ENCODE measurements at places on chromosomes 16 and 17. TPM values are rescaled to one million over a fixed set of nuclear protein-coding genes. Genes with fewer than 3 reads are reported as not detected.

GRCh38 chr16:19696328-19696727, 21.7 kb downstream of the KNOP1 start:
- peaks cover 15% of the 10 kb centered on the region for H3K4me1 ChIP-seq
- H3K27me3 ChIP-seq: no peaks in the 10 kb centered on the region
- peak; percentile 86 for DNase-seq
- H3K27ac ChIP-seq: peak overlapping the region; percentile 26

DNA sequence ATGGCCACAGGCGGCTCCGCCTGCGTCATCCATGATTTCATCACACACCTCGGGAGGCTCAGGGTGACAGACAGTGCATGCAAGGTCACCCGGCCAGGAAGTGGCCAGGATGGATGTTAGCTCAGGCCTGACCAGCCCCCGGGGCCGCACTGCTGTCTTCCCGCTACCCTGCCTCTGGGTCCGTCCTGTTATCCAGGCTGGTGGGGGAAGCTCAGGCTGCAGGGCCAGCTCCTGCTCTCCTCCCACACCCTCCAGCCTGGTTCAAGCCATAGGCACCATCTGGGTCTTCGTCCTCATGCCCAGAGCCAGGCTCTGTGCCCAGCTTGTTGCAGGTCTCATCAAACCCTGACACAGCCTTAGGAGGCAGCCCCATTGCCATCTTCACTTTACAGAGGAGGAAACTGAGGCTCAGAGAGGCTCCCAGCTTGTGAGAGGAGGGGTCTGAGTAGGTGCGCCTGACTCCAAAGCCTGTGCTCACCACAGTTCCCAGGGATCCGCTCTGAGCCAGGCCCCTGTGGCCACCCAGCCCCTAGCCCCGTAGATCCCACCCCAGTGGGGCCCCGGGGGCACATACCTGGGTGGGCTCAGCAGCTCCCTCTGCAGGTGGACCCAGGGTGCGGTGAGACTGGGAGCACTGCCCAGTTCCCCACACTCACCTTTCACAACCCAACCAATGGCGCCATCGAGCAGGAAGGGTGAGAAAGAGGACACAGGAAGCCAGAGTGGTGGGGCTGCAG, 412 bp upstream of the ADGRG3 start:
- H3K4me1 ChIP-seq: no peaks in the 10 kb centered on the region
- peaks cover 5% of the 10 kb centered on the region for H3K36me3 ChIP-seq
- DNase-seq: no peak
- no peak overlapping the region for H3K4me3 ChIP-seq
- H3K27me3 ChIP-seq: no peaks in the 10 kb centered on the region

- no peak overlapping the region for H3K4me3 ChIP-seq
- H3K4me1 ChIP-seq: no peaks in the 10 kb centered on the region
- H3K27me3 ChIP-seq: no peaks in the 10 kb centered on the region
- H3K36me3 ChIP-seq: no peaks in the 10 kb centered on the region
These were observed 438.0 kb upstream of the PMFBP1 start for GRCh38 chr16:72609933-72610332.

DNA sequence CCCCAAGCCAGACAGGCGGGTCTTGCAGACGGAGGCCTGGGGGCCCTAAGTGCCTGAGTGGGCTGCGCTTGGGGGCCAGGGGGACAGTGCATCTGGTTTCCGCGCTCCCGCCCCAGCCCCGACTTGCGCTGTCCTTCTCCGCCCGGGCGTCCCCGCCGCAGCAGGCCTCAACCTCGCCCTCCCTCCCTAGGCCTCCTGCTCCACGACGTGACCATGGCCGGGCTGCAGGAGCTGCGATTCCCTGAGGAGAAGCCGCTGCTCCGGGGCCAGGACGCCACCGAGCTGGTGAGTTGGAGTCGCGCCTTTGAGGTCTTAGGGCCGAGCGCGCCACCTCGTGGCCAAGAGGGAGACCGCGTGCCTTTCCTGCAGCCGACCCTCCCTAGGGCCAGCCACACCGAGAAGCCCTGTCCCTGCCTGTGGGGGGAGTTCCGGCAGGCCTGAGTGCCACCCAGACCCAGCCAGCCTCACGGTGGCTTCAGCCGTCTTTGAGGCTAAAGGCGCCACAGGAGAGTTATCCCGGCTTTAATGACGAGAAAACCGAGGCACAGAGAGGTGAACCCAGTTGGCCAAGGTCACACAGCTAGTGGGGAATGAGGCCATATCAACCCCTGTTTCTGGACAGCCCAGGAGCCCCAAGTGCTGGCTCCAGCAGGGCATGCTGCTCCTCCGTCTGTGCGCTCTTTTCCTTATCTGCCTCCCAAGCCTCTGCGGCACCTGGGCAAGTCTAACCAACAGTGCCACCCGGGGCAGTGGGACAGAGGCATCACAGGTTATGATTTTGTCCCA, 12.2 kb upstream of the NDRG4 start:
- no peak overlapping the region for H3K4me3 ChIP-seq
- no peak overlapping the region for H3K27ac ChIP-seq
- no peaks in the 10 kb centered on the region for H3K4me1 ChIP-seq
- H3K27me3 ChIP-seq: no peaks in the 10 kb centered on the region

GRCh38 chr17:82602487-82602886, 45.8 kb downstream of the WDR45B start:
- no peak overlapping the region for H3K4me3 ChIP-seq
- H3K36me3 ChIP-seq: peaks cover 10% of the 10 kb centered on the region
- no peaks in the 10 kb centered on the region for H3K4me1 ChIP-seq
- DNase-seq: no peak
- H3K27me3 ChIP-seq: no peaks in the 10 kb centered on the region
- H3K27ac ChIP-seq: no peak overlapping the region

DNA sequence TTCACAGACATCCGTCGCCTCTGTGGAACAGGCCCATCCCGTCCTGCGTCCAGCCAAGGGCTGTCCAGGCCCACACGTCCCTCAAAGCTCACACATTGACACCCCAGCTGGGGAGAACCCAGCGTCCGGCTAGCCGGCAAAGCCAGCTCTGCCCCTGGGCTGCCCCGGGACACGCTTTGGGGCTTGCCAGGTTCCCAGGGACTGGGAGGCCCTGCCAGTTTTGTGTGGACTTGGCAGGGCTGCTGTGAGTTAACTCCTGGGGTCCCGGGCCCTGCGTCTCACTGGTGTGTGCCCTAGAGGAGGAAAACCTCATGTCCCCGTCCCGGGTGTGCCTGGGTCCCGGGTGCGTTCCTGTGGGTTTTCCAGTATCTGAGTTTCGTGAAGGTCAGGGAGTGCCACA, 6.3 kb downstream of the SOX8 start:
- peaks cover 21% of the 10 kb centered on the region for H3K27me3 ChIP-seq
- H3K4me3 ChIP-seq: no peak overlapping the region
- H3K36me3 ChIP-seq: no peaks in the 10 kb centered on the region
- no peak overlapping the region for H3K27ac ChIP-seq

DNA sequence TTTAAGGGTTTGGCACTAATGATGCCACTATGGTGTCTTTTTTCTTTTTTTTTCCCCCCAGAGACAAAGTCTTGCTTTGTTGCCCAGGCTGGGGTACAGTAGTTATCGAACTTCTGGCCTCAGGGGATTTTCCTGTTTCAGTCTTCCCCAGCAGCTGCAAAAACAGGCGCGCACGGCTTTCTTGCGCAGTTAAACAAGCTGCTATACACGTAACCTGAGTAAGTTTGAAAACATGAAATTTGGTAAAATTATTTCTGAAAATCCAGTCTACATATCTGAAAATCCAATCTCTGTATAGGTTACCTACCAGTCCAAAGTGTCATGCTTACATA, 11.8 kb downstream of the TEX14 start:
- no peaks in the 10 kb centered on the region for H3K27me3 ChIP-seq
- no peak overlapping the region for H3K4me3 ChIP-seq
- DNase-seq: no peak
- no peaks in the 10 kb centered on the region for H3K4me1 ChIP-seq
- no peaks in the 10 kb centered on the region for H3K36me3 ChIP-seq
- no peak overlapping the region for H3K27ac ChIP-seq

GRCh38 chr17:12247761-12248160, 227.1 kb downstream of the MAP2K4 start:
- DNase-seq: no peak
- peaks cover 2% of the 10 kb centered on the region for H3K27me3 ChIP-seq
- no peak overlapping the region for H3K27ac ChIP-seq
- no peaks in the 10 kb centered on the region for H3K4me1 ChIP-seq
- no peaks in the 10 kb centered on the region for H3K36me3 ChIP-seq

DNA sequence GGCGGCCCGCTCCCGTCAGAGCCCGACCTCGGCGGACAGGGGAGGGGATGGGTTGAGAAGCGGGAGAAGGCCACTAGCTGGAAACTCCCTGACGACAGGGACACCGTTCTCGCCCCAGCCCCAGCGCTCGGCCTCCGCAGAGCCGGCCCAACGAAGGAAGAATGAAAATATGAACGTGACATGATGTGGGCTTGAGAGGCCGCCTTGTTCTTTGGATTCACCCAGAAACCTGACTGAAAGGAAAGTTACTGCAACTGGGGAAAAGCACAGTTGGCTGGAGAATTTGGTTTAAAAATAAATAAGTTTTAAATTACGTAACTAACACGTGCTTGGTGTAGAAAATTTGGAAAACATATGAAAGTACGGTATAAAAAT, 21.1 kb downstream of the NPTX1 start:
- H3K27me3 ChIP-seq: peaks cover 3% of the 10 kb centered on the region
- peaks cover 15% of the 10 kb centered on the region for H3K4me1 ChIP-seq
- DNase-seq: no peak
- peak overlapping the region; percentile 70 for H3K4me3 ChIP-seq
- no peaks in the 10 kb centered on the region for H3K36me3 ChIP-seq

- no peak overlapping the region for H3K4me3 ChIP-seq
- H3K27me3 ChIP-seq: no peaks in the 10 kb centered on the region
- no peak for DNase-seq
- no peak overlapping the region for H3K27ac ChIP-seq
- no peaks in the 10 kb centered on the region for H3K36me3 ChIP-seq
These were observed 102.3 kb downstream of the XYLT1 start for GRCh38 chr16:17368446-17368845.

- DNase-seq: no peak
- no peaks in the 10 kb centered on the region for H3K4me1 ChIP-seq
- H3K36me3 ChIP-seq: peaks cover 2% of the 10 kb centered on the region
- H3K4me3 ChIP-seq: no peak overlapping the region
- H3K27ac ChIP-seq: no peak overlapping the region
These were observed 18.8 kb downstream of the PCTP start for GRCh38 chr17:55769625-55770000.

- DNase-seq: no peak
- no peaks in the 10 kb centered on the region for H3K4me1 ChIP-seq
- H3K27me3 ChIP-seq: no peaks in the 10 kb centered on the region
- H3K27ac ChIP-seq: no peak overlapping the region
- peaks cover 77% of the 10 kb centered on the region for H3K36me3 ChIP-seq
These were observed 5.9 kb downstream of the ZNF205 start for GRCh38 chr16:3118204-3118790.

DNA sequence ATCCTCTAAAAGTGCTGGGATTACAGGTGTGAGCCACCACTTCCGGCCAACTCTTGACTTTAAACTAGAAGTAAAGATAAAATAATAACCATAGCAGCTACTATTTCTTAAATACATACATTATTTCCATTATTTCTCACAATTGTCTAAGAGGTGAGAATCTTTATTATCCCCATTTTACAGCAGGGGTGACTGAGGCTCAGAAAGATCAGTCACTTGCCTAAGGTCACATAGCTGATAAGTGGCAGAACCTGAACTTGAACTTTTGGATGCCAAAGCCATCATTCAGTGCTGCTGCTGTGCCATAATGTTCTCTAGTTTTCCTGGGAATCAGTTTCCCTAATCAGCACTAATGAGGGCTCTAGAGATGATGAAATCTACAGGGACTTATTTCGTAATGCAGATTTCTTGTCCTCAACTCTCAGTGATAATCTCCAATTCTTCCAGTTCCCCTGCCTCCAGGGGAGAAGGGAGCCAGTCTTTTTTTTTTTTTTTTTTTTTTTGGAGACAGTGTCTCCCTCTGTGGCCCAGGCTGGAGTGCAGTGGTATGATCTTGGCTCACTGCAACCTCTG, 25.2 kb upstream of the GPRC5B start:
- no peaks in the 10 kb centered on the region for H3K36me3 ChIP-seq
- peaks cover 2% of the 10 kb centered on the region for H3K27me3 ChIP-seq
- H3K4me3 ChIP-seq: no peak overlapping the region
- no peak for DNase-seq
- H3K4me1 ChIP-seq: peaks cover 2% of the 10 kb centered on the region

DNA sequence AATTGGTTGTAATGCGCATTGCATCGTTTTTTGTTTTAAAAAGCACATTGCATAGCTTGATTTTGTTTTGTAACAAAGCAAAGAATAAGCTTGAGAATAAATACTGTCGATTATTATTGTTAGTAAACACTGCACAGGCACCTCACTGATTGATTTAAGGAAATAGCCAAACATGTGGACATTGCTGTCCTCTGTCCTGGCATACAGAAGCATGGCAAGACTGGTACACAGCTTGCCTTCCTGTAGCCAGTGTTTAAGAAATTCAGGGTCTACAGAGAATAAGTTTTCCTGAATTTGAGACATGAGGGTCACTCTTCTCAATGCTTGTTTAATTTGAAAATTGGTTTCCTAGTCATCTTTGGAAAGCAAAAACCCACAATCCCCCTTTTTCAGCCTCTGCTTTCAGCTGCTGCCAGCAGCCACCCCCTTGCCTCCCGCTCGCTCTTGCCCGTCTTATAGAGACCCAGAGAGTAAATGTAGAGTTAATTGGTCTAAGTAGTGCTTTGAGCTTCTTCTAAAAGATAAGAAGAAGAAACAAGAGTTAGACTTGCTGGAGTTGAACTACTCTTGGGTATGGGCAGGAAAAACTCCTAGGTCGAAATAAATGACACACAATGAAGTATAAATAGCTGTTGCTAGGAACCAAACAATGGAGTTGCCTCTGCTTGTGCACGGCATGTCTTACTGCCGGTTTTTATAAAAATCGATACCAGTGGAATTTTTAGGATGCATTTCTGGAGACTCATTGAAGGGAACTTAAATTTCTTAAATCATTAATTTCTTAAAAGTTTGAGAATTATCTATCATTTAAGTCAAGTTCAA, 116.6 kb downstream of the MRTFB start:
- H3K4me1 ChIP-seq: no peaks in the 10 kb centered on the region
- DNase-seq: no peak
- no peak overlapping the region for H3K27ac ChIP-seq
- peaks cover 2% of the 10 kb centered on the region for H3K36me3 ChIP-seq

GRCh38 chr17:47352848-47353247, 29.1 kb downstream of the EFCAB13 start:
- H3K36me3 ChIP-seq: no peaks in the 10 kb centered on the region
- no peak for DNase-seq
- H3K27ac ChIP-seq: no peak overlapping the region
- no peaks in the 10 kb centered on the region for H3K27me3 ChIP-seq
- no peaks in the 10 kb centered on the region for H3K4me1 ChIP-seq

ITGB3 gene
- polyA plus RNA-seq: 0.54 TPM

RAB37 gene
- polyA plus RNA-seq: 18.7 TPM

FAHD1 gene
- 181 TPM for polyA plus RNA-seq
